Smooth muscle cell of trachea (primary cell): ENCODE measurements at places on chromosomes 4 and X. TPM values are rescaled to one million over a fixed set of nuclear protein-coding genes. Genes with fewer than 3 reads are reported as not detected.

Gene SPANXN3
- total RNA-seq, result not detected in 2 replicates

Gene UGT2A1
- total RNA-seq, result not detected in 2 replicates

Gene ZNF141
- 8.4 and 13.5 TPM in 2 replicates for total RNA-seq

Gene LDB2
- 105 and 177 TPM in 2 replicates for total RNA-seq

Gene TRIM75
- total RNA-seq, result not detected in 2 replicates

Gene ARMCX2
- total RNA-seq, result 105 and 164 TPM in 2 replicates

Gene ATP2B3
- total RNA-seq, result under 0.01 TPM in 1 of 2 replicates, not detected in the other

Gene SNX12
- 77.4 and 88.8 TPM in 2 replicates for total RNA-seq

Gene IQCM
- not detected in 2 replicates for total RNA-seq

Gene FAM50A
- total RNA-seq, result 73.3 and 85.2 TPM in 2 replicates

Gene SLC25A14
- total RNA-seq, result 9.3 and 18.0 TPM in 2 replicates

Gene METAP1
- total RNA-seq, result 25.3 and 49.3 TPM in 2 replicates

Gene PAGE1
- total RNA-seq, result not detected in 2 replicates

Gene MMRN1
- total RNA-seq, result 1.6 TPM in 1 of 2 replicates, not detected in the other
